ENCODE measurements at places on chromosomes 5 and 9. TPM values are rescaled to one million over a fixed set of nuclear protein-coding genes. Genes with fewer than 3 reads are reported as not detected.

The MYOT gene
- polyA plus RNA-seq: not detected

The CCL21 gene
- polyA plus RNA-seq: not detected

The AQP7 gene
- 0.38 TPM for polyA plus RNA-seq

The ACOT12 gene
- 0.29 TPM for polyA plus RNA-seq

The C6 gene
- polyA plus RNA-seq: not detected

The IL7R gene
- polyA plus RNA-seq: not detected

The CAMK2A gene
- 0.16 TPM for polyA plus RNA-seq

The CNTLN gene
- polyA plus RNA-seq: 4.8 TPM
